ENCODE measurements at places on chromosomes 7 and 10.
A peak's percentile ranks its signal among the peaks of the same experiment; 100 is the strongest.

- DNase-seq: no peak
Measured at GRCh38 chr7:151400626-151401315, 9.1 kb downstream of the WDR86 start.

DNA sequence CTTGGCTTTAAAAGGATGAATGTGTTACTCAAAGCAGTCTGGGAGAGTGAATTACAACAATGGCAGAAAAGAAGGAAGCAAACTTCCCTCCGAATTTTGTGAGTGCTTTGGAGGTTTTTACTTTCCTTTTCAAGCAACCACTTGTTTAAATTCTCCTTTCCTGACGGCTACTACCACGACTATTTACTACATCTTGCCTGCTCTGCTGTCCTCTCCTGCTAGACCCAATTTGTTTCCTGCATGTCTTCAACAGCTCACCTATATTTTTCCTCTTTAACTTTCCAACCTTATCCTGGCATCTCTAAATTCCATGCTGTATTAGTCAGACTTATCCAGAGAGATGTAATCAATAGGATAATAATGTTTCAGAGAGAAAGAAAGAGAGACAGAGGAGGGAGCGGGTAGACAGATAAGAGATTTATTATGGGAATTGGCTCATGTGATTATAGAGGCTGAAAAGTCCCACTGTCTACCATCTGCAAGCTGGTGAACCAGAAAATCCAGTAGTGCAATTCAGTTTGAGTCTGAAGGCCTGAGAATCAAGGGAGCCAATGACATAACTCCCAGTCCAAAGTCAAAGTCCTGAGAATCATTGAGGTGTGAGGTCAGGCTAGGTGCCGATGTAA, 42.8 kb upstream of the SLC13A1 start:
- DNase-seq: no peak

DNA sequence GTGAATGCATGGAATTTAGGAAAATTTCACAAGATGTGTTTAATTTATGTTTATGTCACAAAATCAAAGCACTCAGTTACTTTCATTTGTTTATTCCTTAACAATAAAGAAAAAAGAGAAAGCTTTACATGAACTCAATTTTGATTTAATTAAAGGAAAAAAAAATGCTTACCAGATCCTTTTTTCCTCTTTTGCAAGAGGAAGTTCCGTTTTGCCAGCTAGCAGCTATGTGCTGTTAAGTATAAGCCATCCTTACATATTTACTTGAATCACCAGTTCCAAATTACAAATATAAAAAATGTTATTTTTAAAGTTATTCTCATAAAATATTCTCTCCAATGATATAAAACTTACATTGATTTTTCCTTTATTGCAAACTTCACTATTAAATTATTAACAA, 12.7 kb downstream of the MRC1 start:
- DNase-seq: no peak

- peak; percentile 29 for DNase-seq
Measured at GRCh38 chr10:132163278-132163765, 23.4 kb upstream of the DPYSL4 start.

- DNase-seq: no peak
Measured at GRCh38 chr10:71285180-71285545, 33.9 kb upstream of the SLC29A3 start.

GRCh38 chr10:60834401-60834800, 56.1 kb downstream of the CDK1 start:
- DNase-seq: no peak

GRCh38 chr7:4763091-4763793, 12.2 kb upstream of the AP5Z1 start:
- peak; percentile 59 for DNase-seq

DNA sequence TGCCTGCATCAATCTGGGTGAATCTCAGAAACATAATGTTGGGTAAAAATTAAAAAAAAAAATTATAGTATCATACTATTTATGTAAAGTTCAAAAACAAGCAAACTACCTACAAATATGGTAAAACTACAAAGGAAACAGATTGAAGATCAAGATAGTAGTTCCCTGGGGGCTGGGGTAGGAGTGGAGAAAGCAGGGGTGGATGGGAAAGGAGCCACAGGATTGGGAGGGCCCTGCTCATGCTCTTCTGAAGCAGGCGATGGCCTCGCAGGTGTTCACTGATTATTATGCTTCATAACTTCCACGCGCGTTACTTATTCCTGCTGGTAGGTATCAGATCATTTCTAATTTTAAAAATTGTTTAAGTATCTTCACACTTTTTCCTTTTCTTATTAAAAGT, 96.0 kb upstream of the GATA3 start:
- DNase-seq: no peak

GRCh38 chr7:138958391-138958956, 22.7 kb downstream of the KIAA1549 start:
- DNase-seq: no peak

GRCh38 chr7:70193514-70193913, 595.2 kb downstream of the AUTS2 start:
- DNase-seq: no peak

GRCh38 chr10:83427101-83427500, 712.2 kb upstream of the GHITM start:
- no peak for DNase-seq

DNA sequence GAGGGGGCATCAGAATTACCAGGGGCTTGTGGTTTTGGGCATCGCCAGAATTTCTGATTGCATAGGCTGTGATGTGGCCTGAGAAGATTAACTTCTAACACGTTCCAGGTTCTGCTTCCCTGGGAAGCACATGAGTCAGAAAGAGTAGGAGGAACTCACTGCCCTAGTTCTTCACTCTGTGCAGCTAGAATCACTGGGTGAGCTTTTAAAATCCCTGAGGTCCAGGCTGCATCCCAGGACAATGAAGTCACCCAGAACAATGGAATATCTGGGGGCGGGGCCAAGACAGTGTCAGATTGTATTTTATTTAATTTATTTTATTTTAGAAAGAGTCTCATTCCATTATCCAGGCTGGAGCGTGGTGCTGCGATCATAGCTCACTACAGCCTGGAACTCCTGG, 636.5 kb downstream of the CALN1 start:
- no peak for DNase-seq

- DNase-seq: peak; percentile 80
Measured at GRCh38 chr7:67371429-67372305, 375.0 kb downstream of the TYW1 start.

DNA sequence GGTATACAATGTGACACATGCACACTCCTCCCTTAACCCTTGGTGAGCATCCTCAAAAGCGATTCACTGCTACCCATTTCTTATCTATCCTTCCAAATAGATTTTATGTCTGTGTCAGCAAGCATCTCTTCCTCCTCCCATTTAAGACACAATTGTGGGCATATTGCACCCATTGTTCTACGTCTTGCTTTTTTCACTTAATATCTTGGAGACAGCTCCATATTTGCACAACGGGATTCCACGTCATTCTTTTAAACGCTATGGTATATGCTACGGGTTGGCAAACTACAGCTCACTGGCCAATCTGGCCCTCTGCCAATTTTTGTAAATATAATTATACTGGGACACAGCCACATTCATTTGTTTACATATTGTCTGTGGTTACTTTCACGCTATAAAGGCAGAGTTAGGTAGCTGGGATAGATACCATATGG, 88.6 kb downstream of the RNF216 start:
- DNase-seq: peak; percentile 70

GRCh38 chr7:44681645-44682044, 67.0 kb upstream of the ZMIZ2 start:
- DNase-seq: no peak

DNA sequence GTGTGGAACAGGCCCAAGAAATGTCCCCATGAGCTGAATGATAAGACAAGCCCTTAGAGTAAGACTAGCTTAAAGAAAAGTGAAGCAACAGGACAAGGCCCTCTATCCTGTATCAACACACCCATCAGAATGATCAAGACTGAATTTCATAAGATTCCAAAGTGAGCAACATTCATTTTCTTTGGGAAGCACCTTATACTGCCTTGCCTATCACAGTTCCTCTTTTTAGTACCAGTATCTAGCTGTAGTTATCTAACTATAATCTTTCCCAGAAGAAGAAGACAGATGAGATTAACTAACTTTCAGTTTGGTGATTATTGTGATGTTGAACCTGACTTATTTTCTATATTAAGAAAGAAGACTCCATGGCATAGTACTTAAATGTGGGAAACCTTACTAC, 391.2 kb downstream of the PHTF2 start:
- DNase-seq: no peak

- DNase-seq: no peak
Measured at GRCh38 chr7:98866351-98866750, 3.5 kb downstream of the TMEM130 start.

- DNase-seq: no peak
Measured at GRCh38 chr7:112150823-112151641, 55.2 kb downstream of the DOCK4 start.

DNA sequence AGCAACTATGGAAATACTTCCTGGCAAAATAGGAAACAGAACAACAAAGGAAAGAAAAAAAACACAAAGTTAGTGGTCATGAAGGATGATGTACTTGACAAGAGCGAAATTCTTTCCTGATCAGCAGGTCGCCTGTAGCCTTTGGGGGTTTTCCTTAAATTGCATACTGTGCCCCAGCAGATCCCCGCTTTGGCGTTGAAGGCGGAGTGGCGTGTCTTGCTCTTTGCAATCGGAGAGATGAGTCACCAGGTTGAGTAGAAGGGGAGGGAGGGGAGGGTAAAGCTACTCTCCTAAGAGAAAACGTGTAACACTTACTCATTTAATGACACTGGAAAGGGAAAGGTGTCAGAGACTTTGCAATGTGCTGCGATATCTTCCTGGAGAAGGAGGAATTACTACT, 587.2 kb downstream of the SORCS1 start:
- no peak for DNase-seq

- no peak for DNase-seq
Measured at GRCh38 chr7:143299840-143300239, 11.7 kb downstream of the CASP2 start.

DNA sequence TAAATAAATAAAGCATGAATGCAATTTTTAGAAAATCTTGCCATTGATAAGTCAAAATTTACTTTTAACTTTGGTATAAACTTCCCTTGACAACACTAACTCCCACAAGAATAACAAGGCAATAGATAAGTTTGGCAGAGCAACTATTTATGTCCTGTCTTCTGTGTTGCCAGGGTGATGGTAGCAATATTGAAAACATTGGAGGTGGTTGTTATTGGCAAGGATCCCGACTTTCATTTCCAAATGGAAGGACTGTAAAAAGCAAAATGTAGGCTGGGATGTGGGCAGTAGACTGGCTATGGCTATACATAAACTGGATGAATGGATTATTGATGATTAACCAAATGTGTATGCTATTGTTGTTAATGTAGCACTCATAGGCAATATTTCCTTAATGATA, 134.9 kb upstream of the CACNA2D1 start:
- no peak for DNase-seq

- no peak for DNase-seq
Measured at GRCh38 chr10:70722820-70723424, 50.6 kb downstream of the ADAMTS14 start.

DNA sequence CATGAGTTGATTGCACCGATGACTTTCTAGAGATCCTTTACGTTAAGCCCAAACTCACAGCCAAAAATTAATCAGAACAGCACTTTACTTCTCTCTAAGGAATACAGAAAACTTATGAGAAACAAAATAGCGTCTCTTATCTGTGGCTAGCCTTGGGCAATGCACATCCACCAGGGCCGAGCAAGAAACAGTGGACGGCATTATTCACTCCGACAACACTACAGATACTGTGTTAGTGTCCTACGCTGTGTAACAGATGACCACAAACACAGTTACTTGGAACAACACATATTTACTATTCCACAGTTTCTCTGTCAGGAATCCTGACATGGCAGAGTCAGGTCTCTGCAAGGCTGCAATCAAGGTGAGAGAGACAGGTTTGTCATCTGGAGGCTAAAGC, 598.3 kb upstream of the ADARB2 start:
- no peak for DNase-seq

- no peak for DNase-seq
Measured at GRCh38 chr7:388961-389701, 99.2 kb downstream of the FOXL3 start.

GRCh38 chr7:127807340-127807739, 155.3 kb downstream of the SND1 start:
- no peak for DNase-seq

GRCh38 chr7:134767520-134768168, 11.8 kb upstream of the CALD1 start:
- DNase-seq: no peak

DNA sequence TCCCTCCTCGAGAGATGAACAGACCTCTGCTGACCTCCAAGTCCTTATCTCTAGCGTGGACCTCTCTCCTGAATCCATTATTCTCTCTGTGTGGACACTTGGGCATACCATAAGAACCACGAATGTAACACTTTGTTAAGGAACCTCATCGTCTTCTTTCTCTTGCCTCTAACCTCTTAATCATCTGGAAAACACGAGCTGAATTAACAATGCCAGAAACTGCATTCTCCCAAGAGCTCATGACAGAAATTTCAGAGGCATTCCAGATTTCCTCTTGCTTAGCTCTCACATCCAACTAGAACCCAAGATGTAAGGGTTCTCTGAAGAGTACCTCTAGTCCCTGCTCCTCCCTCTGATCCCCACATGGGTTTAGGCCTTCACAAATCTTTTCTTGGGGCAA, 101.5 kb downstream of the TRIL start:
- DNase-seq: no peak

DNA sequence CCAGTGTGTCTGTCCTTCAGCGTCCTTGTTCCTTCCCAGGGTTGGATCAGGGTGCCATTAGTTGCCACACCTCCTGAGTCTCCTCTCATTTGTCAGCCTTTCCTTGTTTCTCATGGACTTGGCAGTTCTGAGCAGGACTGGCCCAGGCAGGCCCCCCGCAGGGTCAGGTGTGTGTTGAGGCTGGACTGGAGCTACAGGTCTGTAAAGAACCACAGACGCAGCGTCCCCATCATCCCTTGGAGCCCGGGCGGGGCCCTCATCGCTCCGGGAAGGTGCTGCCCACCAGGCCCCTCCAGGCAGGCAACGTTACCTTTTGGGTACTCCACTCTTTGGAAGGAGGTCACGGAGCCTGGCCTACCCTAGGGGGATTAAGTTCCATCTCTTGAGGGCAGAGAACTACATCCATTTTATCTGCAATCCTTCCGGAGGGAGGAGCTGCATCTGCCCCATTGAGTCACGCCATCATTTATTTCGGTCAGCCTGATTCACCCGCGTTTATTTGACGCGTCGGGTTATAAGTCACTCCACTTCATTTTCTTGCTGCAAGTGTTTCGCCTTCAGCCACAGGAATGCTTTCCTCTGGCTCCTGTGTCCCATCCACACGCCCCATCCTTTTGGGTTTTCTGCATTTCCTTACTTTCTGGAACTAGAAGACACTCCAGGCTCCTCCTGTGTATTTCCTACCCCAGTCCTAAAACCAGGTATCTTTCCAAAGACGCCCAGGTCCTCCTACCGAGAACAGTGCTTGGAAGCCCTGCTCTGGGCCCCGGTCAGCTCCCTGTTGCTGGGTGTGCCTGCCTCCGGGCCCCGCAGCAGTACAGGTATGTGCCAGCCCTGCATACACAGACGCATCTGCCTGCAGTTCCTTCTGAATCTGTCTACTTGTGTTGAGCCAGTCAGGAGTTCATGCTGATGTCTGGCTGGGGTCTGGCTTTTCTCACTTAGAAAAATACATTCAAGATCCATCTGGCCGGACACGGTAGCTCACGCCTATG, 141.9 kb downstream of the MAD1L1 start:
- no peak for DNase-seq

Measured in left lung (tissue), 14 donors.